Stomach (tissue), 19 donors: ENCODE measurements at places on chromosomes 5 and 9. TPM values are rescaled to one million over a fixed set of nuclear protein-coding genes. Genes with fewer than 3 reads are reported as not detected.

DNA sequence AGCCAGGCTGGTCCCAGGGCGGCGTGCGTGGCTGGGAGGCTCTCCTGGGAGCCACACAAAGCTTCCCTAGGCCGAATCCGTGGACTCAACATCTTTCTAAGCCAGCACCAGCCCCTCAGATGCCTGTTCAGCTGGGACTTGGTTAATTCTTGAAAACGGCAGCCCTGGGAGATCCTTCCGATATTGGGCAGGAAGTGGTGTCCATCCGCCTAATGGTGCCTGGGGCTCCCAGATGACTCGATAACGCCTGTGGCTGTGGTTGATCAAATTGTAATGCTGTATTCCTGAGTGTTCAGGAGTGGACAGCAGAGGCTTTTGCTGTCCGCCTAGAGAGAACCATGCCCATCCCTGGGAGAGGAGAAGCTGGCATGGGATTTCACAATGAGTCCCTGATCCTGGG lies 14.1 kb downstream of the KCNT1 start:
- DNase-seq, result no peak

DNA sequence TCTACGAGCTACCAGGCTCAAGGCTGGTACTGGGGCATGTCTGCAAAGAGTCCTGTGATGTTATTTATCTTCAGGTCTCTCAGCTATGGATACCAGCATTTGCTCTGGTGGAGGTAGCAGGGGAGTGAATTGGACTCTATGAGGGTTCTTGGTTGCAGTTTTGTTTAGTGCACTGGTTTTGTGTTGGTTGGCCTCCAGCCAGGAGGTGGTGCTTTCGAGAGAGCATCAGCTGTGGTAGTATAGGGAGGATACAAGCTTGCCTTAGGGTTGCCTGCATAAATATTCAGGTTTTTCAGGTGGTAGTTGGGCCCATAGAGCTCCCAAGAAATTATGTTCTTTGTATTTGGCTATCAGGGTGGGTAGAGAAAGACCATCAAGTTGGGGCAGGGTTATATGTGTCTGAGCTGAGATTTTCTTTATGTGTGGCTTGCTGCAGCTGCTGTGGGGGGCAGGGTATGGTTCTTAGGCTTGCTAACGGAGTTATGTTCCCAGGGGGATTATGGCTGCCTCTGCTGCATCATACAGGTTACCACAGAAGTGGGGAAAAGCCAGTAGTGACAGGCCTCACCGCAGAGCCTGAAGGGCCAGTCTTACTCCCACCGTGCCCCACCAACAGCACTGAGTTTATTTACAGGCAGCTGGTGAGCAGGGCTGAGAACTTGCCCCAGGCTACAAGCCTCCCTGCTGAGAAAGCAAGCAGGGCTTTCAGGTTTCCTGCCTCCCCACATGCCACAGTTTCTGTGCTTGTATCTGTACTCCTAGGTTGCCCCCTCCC lies 9.7 kb upstream of the RIOK2 start:
- no peak for DNase-seq

- DNase-seq, result peak; percentile 9
Observed at GRCh38 chr5:118407958-118408357, 580.4 kb downstream of the DTWD2 start.

GRCh38 chr9:5790923-5791322 lies 42.0 kb downstream of the ERMP1 start:
- no peak for DNase-seq

GRCh38 chr9:114384836-114385396 lies 2.9 kb downstream of the AKNA start:
- no peak for DNase-seq

DNA sequence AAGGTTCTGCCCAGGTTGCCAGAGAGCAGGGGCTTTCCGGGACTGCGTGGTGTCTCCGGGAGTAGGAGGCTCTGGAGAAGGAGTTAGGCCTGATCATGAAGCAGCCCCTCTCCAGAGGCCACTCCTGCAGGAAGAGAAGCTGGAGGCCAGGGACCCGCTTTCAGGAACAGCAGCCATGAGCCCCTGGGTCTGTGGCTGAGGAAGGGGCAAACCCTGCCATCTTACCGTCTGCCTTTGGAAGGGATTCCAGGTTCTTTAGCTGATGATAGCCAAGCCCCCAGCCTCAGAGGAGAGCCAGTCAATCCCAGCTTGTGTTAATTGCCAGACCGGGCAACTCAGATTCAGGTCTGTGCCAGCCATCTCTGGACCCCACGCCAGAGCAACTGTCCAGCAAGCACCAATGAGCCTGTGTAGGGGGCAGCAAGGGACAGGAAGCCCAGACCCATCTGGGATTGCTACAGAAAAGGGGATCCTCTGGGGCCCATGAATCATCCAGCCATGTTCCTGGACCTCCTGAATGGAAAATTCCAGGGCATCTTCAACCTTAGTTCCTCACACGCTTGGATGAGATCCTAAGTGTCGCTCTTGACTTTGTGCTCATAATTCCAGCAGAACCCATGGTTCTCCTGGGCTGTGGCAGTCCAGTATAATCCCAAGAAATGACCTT lies 42.7 kb upstream of the MVB12B start:
- DNase-seq, result no peak

- DNase-seq, result no peak
Observed at GRCh38 chr5:153623751-153624450, 133.4 kb downstream of the GRIA1 start.

The MARCOL gene
- total RNA-seq, result not detected

- peak; percentile 32 for DNase-seq
Observed at GRCh38 chr9:99118782-99119466, 14.0 kb downstream of the TGFBR1 start.

GRCh38 chr5:82885627-82886389 lies 191.4 kb downstream of the TMEM167A start:
- DNase-seq, result no peak

The FGF1 gene
- 3.5 TPM for total RNA-seq

DNA sequence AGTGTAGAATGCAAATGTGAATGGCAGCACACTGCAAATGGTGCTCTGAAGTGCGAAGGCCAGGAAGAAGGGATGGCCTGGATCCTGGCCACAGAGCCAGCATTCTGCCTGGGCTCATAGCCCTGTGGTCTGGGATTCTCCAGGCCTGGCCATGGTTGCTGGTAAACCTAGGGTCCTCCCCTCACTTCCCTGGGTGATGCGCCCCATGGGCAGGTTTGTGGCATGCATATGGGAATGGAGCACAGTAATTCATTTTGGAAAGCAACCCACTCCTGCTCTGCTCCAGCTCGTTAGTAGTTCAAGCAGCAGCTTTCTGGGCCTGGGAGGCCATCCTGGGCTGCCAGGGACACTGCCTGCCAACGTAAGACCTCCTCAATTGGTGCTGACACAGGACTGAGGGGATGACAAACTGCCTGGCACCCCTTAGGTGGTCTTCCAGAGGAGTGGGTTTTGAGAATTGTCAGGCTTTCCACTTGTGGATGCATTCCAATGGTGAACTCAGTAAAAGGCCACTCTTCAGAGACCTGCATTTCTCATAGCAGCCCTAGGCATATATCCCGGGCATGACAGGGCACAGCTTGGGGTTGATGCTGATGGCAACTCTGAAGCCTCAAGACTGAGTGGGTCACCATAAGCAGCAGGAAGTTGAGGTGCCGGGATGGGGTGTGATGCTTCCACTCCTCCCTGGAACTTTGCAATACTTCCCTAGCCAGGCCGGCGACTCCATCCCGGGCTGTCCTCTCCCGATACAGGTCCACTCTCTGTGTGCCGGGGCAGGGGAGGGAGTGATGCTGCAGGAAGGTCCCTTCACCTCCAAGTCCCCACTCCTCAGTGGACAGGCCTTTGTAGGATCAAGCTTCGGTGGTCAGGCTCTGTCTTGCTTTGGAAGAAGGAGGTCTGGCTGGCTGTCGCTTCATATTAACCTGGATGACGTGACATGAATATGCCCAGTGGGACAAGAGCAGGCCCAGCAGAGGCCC lies 1.2 kb upstream of the SLC25A48 start:
- no peak for DNase-seq

DNA sequence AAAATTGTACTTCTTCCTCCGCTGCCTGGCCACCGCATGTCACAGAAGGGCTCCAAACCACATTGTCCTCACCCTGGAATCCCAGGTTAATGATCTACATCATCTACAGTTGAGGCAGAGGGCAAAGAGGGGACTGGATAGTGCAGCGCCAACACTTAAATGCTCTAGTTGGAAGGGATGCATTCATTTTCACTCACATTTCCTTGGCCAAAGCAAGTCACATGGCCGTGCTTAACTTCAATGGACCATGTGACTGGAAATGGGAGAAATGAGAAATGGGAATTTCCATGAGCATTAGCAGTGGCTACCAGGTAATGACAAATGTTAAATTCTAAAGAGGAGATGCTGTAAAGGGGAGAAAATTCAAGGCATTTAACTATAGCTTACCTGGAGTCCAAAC lies 13.3 kb upstream of the GNAQ start:
- no peak for DNase-seq

DNA sequence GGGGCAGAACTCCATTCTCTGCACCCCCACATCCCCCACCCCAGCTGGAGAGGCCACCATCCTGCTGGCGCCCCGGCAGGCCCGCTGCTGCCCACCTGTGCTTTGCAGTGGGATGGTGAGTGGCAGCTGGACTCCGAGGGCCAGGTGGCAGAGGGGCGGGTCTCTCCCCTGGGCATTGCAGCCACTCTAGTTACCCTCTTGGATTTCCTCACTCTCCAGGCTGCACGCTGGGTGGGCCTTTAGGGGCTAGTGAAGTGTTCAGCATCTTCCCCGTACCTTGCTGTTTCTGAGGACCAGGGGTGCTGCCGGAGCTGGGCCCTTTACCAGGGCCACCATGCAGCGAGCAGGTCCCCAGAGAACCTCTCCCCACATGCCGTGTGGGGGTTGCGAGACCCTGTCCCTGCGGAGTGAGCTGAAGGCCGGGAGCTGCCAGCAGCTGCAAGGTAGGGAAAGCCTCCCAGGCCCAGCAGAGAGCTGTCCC lies 88.4 kb upstream of the SH3PXD2B start:
- DNase-seq, result peak; percentile 10

DNA sequence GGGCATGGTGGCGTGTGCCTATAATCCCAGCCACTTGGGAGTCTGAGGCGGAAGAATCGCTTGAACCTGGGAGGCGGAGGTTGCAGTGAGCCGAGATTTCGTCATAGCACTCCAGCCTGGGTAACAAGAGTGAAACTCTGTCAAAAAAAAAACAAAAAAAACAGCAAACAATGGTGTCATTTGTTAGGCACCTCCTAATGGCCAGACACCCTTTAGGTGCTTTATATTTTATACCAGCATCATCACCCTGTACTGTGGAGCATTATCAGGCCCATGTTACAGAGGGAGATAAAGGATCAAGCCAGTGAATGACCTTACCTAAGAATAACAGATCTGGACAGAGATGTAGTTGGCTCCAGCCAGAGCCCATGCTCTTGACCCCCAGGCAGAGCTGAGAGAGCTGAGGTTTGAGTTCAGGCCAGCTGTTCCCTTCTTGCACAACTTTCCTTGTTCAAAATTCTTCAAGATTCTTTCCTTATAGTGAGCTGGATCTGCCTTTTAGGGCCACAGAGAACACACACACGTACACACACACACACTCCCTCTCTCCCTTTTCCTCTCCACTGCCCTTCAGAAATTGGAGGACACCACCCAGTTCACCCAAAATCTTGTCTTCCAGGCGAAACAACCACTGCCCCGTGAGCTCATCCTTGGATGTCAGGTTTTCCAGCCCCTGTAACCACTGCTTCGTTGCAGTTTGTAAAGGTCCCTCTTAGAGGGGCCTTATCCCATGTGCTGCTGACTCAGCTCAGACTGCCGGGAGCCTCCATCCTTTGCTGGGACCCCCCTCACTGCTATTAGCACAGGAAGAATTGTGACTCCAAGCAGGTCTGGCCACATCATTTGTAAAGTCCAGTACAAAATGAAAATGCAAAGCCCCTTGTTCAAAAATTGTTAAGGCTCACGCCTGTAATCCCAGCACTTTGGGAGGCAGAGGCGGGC lies 10.4 kb upstream of the PTGES start:
- peak; percentile 39 for DNase-seq

The TRAF1 gene
- total RNA-seq, result 10.3 TPM

DNA sequence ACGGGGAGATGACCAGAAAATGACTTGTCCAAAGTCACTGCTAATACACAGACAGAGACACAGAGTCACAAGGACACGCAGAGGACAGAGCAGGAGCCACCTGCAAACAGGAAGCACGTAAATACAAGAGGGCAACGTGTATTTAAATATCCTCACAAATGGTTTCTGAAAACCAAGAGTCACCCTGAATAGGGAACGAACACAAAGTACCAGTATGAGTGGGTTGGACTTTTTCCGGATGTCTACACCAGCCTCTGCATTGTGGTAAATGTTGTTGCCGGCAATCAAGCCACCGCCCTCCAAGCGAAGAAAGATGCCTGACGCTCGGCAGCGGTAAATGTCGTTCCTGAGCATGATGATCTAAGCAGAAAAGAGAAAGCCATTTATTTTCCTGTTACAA lies 44.5 kb downstream of the FBXO10 start:
- no peak for DNase-seq

DNA sequence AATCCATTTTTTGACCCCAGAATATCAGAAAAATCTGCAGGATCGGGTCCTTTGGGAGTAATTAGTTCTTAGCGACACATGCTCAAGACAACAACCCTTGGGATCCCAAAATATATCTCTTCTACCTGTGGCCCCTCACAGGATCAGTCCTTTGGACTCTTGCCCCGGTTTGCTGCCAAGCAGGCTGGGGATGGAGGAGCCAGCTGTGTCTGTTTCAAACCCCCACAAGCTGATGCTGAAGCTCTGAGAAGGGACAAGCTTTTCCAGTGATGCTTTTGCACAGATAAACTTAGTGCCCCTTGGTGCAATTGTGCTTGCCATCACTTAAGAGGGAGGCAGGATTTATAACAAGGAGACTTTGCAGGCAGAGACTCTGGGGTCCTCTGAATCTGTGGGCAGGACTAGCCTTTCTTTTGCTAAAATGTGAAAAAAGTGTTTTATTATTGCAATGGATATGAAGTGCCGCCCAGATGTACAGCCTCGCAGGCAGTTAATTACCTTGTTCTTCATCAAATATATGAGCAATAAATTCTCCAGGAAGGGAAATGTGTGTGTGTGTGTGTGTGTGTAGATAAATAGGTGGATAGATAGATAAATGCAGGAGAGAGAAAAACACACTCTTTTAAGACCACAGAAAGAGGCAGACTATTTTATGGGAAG lies 9.6 kb upstream of the LHX2 start:
- no peak for DNase-seq

DNA sequence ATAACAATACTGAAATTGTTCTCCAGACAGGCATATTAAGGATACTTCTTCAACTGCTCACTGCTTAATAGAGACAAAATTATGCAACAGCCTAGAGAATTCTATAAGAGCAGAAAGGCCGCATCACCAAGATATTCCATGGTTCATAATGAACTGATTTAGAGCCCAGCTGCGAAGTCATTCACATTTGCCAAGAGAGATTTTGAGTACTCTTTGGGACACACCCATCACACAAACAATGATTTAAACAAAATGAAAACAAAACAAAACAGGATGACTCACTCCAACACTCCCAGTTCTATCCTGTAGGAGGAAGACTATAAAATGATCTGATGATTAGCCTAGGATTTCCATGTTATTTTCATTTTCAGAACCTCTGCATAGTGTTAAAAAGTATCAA lies 145.7 kb upstream of the GNA14 start:
- DNase-seq, result no peak

The CDH12 gene
- total RNA-seq, result not detected

DNA sequence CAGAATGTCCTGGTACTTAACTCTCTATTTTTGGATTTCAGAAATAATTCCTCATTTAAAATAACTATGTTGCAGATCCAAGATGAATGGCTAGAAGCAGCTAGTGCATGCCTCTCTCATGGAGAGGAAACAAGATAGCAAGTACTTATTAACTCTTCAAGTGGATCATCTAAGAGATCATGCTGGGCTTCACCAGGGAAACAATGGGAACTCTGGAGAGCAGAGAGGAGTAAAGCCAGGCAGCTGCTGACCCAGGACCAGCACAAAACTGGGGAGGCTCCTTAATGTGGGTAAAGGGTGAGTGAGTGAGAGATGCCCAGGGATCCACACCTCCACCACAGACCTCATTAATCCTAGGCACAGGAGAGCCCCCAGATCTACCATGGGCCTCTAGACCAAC lies 897.8 kb upstream of the ACO1 start:
- DNase-seq, result no peak
